ENCODE measurements at places on chromosomes 7 and 10.

DNA sequence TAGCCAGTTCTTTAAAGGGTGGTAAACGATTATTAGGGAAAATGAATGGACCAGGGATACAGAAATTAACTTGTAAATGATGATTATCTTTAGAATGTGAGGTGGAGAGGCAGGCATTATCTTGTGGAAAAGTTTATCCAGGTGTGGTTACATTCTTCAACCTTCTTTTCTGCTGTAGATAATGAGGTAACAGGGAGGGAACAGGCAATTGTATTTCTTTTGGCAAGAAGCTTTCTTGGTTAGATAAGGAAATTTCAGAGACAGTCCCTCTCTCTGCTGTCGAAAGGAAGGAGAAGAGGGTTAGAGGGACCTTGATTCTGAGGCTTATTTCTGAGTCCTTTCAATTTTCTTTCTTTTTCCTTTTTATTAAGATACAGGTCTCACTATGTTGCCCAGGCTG is 32.1 kb downstream of the MRPL32 start:
- DNase-seq, result no peak

DNA sequence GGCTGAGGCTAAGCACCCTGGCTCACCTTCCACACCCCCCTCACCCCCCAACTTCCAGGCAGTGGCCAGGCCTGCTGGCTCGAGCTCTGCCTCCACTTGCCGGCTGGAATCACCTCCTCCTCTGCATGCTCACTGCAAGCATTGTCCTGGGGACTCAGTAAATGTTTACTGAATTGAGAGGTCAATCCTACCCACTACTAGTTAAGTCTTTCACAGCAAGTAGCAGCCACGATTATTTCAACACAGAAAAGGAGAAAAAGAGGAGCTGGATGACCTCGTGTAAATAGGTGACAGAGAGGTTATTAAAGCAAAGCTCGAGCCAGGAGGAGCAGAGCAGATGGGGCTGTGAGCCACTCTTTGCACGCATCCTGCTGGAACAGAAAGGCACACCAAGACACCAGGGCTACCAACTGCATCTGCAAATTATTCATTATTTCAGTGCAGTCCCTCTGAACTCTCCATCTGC is 32.1 kb downstream of the HIPK2 start:
- DNase-seq, result no peak

- DNase-seq, result no peak
Observed at GRCh38 chr7:145211211-145211610, 375.4 kb upstream of the TPK1 start.

GRCh38 chr10:116469437-116469836 is 41.8 kb downstream of the PNLIPRP3 start:
- no peak for DNase-seq

DNA sequence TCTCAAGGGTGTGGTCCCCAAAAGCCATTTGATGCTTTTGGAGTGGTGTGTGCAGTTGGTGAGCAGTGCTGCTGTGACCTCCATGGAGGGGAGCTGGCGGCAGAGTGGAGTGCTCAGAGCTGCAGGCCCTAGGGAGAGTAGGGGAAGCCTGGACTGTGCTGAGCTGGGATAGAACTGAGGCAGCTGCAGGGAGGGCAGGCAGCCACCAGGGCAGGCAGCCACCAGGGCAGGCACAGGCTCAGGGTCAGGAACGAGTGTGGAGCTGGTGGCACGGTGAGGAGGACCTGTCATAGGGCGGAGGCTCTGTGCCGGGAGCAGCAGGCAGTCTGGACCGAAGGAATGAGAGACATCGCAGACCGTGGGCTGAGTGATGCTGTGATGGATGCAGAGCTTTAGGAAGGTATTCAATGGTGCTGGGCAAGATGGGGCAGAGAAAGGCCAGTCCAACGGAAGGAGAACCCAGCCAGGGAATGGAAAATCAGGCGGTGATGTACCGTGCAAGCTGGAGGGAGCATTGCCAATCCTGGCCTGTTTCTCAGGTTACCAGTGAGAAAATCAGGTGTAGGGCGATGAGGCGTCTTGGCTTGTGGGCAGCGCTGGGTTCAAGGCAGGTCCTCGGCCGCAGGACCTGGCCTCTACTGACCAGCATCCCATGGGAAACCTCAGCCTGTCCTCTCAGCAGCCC is 152.6 kb downstream of the CAMK1D start:
- no peak for DNase-seq

- DNase-seq, result peak; percentile 43
Observed at GRCh38 chr7:140841166-140841715, 83.5 kb downstream of the BRAF start.

DNA sequence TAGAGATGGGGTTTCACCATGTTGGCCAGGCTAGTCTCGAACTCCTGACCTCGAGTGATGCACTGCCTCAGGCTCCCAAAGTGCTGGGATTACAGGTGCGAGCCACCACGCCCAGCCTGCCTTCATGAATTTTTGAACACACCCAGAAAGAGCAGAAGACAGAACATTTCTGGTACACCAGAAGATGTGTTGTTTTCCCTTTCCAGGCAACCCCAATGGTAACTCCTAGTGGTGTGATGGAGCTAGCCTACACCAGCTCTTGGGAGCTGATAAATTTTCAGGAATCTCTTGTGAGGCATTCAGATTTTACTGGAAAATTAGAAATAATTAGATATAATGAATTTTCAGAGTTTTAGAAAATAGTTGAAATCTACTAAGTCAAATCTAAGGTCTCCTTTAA is 904 bp upstream of the CCDC7 start:
- DNase-seq, result no peak

- DNase-seq, result peak; percentile 50
Observed at GRCh38 chr7:84264396-84264795, 69.8 kb upstream of the SEMA3A start.

DNA sequence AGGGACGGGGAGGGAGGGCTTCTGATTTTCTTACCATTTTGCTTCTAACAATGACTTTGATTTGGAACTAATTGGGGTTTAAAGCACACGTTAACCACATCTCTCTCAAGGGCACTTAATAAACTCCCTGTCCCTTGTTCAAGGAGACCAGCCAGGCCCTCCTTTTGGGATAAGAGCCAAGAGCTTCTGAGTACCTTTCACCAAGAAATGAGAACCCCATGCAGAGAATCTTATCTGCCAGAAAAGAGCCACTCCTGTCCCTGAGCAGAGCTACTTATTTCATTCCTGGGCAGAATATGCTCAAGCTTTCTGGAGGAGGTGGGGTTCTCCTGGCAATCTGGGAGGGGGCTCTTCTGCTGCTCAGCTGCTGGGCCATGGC is 574.6 kb downstream of the GALNT17 start:
- DNase-seq, result no peak

- no peak for DNase-seq
Observed at GRCh38 chr7:28654110-28654509, 241.8 kb downstream of the CREB5 start.

- DNase-seq, result no peak
Observed at GRCh38 chr7:32257621-32258020, 187.4 kb upstream of the PDE1C start.

- peak; percentile 69 for DNase-seq
Observed at GRCh38 chr10:36880898-36881297, 244.5 kb upstream of the ANKRD30A start.

DNA sequence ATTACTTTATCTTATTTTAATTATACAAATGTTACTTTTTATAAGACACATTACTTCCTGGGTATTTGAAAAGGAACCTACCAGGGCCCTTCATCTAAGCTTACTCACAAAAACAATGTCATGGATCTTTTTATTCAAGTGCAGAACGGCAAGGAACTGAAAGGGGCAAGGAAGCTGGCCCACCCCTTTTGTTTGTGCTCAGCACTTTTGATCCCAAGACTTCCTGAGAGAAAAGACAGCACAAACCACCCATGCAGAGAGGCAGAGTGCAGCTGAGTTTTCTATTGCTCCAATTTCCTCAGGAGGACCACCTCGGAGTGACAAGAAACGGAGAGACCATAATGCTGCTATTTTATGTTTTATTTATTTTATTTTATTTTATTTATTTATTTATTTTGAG is 232.0 kb upstream of the NRP1 start:
- no peak for DNase-seq

DNA sequence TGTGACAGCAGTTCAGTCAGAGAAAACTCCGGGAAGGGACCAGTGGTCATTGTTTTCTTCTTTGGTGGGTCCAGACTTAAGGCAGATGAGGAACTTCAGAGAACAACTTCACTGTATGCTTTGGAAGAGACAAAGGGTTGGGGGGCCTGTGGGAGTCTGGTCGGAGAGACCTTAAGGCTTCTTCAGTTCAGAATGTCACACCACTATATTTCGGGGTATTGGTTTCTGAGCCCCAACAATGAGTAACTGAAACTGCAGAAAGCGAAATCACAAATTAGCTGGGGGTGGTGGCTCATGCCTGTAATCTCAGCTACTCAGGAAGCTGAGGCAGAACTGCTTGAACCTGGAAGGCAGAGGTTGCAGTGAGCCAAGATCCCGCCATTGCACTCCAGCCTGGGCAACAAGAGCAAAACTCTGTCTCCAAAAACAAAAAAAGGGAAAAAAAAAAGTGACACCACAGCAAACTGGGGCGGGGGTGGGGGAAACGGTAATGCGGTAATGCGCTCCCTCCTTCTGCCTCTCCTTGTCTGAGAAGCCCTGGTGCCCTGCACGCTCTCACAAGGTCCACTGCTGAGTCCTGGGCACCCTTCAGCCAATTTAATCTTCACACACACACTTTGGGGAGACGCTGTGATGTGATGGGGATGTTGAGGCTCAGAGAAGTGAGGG is 2.2 kb upstream of the ADIRF start:
- no peak for DNase-seq

- DNase-seq, result no peak
Observed at GRCh38 chr7:5375925-5376324, 47.7 kb downstream of the TNRC18 start.

DNA sequence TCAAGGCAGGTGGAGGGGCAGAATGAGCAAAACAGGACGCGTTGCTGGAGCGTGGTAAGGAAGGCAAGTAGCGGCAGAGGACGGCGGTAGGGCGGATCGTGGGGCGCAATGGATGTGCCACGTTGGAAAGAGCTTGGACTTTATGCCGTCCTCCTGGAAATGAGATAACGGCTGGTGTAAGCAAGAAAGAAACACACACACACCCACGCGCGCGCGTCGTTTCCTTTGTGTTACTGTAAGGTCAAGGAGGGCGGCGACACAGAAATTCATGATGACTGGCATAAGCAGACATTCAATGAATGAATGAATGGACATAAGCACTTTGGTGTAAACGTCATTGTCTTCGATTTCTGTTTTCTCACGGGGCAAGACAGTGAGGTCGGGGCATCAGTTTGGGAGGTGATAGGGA is 683 bp upstream of the ENTPD7 start:
- DNase-seq, result peak; percentile 56

GRCh38 chr7:71511361-71511807 is 379.4 kb downstream of the GALNT17 start:
- no peak for DNase-seq

DNA sequence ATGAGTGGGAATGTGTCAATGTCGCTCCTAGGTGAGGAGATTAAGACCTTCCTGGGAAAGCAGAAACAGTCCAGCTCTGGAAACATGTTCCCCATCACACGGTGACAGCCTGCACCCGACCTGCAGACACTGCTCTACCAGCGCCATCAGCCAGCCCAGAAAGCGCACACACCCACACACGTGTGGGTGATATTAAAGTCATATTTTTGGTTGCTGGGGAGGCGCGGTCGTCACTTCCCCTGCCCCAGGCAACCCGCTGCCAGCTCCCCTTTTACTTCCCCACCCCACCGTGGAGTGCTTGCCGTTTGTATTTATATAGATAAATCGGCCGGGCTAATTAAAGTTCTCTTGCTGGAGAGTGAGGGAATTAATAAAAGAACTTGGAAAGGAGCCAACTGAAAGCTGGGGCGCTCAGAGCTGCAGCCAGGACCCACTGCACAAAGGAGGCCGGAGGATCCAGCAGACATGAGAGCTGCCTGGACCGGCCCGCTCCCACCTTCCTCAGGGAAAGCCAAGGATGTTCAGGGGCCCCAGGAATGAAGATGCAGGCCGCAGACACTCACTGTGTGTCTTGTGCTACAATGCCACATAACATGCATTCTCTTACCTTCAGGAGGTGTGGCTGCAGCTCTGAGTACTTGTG is 145.2 kb upstream of the UNC5B start:
- DNase-seq, result no peak

DNA sequence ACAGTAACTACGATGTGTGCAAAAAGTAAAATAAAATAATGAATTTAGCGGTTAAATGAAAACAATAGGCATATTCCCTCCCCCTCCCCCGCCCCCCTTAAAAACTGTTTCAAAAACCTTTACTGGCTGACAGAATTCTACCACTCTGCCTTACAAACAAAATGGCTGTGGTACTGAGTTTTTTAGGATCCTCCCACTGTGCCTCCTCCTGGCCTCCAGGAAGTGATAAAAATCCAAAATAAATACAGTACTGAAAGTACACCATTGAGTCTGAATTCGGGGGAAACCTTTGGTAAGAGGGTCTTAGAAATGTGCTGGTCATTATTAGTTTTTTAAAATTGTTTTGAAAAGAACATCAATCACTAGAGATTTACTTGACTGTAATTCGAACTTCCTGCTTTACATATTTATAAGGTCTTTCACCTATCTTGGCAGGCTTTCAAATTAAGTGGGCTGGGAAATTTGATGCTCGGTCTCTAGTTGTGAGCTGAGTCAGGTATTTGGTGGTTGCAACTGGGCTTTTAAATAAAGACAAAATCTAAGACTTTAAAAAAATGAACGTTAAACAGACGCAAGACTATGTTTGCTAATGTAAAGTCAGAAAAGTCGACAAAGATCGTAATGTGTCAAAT is 32.5 kb upstream of the EPC1 start:
- peak; percentile 79 for DNase-seq

GRCh38 chr7:122262246-122262645 is 42.3 kb downstream of the FEZF1 start:
- no peak for DNase-seq

All from adipocyte (in vitro differentiated cells).